ENCODE measurements at places on chromosomes 16 and 17.

- DNase-seq: no peak
Observed at GRCh38 chr16:87276091-87276701, 41.0 kb downstream of the C16orf95 start.

DNA sequence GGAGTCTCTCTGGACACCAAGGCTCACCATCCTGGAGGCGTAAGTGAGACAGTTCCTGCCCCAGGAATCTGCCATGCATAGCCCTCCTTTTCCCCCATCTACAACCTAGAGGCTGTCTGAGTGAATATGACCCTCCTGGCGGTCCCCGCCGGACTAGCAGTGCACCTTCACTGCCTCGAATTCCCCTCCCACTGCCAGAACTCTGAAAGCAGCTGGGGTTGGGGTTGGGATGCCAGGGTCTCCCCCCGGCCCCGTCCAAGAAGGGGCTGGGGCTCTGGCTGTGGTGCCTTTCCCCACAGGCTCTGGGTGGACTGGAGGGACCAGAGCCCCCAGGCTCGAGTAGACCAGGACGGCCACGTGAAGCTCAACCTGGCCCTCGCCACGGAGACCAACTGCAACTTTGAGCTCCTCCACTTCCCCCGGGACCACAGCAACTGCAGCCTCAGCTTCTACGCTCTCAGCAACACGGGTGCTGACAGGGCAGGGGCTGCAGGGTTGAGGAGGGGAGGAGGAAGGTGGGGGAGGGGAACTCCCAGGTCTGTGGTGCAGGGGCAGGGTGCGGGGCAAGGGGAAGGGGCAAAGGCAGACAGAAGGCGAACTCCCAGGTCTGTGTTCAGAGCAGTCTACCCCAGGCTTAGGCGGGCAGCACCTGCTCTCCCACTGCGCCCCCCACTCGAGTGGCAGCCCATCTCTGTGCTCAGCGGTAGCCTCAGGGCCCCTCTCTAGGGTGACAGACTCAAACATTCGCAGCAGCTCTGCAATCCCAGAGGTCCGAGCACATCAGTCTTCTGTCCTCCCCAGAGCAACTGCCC is 1.2 kb downstream of the ZACN start:
- no peak for DNase-seq

GRCh38 chr16:4315186-4316107 is at the start of gene GLIS2:
TSS of gene GLIS2 (plus strand) at chr16:4316067. CDS start at chr16:4332281, 16,214 bp downstream.
- no peak for DNase-seq

GRCh38 chr17:9334536-9335446 is 240.8 kb downstream of the STX8 start:
- DNase-seq: no peak

- peak; percentile 30 for DNase-seq
Observed at GRCh38 chr17:40309031-40309948, at the start of gene RARA. TSS of gene RARA (plus strand) at chr17:40309180. CDS start at chr17:40331219, 22,039 bp downstream.

DNA sequence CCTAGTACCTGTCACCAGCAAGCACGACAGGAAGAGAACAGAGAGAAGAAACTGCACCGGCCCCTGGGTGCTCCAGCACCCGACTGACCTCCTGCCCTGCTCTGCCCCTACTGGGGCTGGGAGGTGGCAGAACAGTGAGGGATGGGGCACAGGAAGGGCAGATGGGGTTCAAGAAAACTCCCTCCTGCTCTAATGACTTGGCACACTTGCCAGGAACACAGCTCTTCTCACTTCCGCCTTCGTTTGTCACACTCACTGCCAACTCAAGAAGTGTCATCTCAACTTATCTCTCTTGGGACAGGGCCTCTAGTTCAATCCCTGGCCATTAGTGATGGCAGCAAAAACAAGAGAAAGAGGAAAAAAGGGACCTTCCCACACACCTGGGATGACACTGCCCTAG is 42.7 kb upstream of the ICAM2 start:
- DNase-seq: no peak

DNA sequence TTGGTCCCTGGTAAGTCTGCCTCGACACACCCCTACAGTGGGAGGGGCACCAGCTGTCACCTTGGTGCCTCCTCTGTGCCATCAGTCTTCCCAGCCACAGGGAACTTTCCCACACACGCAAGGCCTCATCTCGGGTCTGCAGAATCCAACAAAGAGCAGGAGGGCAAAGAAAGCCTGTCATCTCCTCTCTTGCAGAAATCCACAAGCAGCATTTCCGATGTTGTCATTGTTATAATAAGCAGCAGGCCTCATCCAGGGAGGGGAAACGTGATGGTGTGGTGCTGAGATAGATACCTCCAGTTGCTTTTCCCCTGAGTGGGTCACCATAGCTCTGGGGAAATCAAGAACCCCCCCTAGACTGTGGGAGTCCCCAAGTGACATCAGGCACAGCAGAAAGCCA is 110.4 kb downstream of the CMIP start:
- DNase-seq: no peak

DNA sequence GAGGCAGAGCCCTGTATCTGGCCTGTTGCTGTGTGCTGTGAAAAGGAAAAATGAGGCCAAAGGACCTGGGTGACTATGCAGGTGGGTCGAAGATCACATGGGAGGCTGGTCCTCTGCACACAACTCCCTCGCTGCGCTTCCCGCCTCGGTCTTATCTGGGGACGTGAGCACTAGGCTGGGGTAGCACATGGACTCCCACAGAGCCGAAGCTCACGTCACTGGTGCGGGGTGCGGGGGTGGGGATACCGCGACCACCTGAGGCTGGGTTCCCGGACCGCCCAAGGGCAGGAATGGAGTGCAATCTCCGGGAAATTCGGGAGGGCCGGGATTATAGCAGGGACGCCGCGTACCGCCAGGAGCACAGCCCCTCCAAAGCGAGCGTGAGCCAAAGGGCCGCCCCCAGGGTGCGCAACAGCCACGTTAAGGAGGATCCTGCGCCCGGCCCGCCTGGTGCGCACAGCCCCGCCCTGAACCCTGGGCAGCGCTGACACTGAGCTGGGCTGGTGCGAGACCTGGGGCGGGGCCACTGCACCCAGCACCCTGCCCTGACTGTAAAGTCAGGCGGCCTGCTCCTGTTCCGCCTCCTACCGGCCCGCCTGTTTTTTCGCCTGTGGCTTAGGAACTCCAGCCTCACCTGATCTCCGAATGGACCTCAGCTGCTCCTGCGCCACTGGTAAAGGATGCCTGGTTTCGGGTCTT is 4.8 kb downstream of the MT1A start:
- DNase-seq: peak; percentile 67

- DNase-seq: no peak
Observed at GRCh38 chr17:55897301-55897700, 146.4 kb downstream of the PCTP start.

DNA sequence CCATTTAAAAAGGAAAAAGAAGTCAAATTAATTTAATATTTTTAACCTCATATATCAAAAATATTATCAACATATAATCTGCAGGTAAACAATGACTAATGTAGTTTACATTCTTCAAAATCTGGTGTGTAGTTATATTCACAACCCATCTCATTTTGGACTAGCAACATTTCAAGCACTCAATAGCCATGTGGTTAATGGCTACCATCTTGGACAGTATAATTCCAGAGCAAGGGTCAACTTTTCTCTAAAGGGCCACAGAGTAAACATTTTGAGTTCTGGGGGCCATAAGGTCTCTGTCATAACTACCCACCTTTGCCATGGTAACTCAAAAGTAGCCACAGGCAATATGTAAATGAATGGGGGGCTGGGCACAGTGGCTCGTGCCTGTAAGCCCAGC is 153.9 kb downstream of the PARN start:
- DNase-seq: no peak

GRCh38 chr17:80284631-80285030 is 24.0 kb downstream of the RNF213 start:
- no peak for DNase-seq

GRCh38 chr17:62757500-62757951 is 50.6 kb downstream of the MARCHF10 start:
- no peak for DNase-seq

GRCh38 chr16:2913603-2914002 is 1.9 kb downstream of the FLYWCH1 start:
- DNase-seq: no peak

DNA sequence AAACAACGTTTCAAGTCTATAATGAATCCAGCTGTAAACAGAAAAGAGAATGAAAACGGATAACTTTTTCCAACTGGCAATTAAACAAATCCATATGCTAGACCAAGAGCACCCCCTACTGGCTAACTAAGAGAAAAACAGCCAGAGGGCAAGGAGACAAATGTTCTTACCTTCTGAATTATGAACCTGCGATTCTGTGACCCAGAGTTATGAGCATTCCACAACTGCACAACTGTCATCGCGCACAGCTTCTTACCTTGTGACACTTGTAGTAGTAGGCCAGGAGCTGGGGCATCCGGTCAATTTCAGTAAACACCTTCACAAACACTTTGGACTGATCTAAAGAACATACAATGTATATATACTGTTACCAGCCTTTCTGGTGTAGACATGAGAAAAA is 18.6 kb downstream of the COG7 start:
- peak; percentile 43 for DNase-seq

GRCh38 chr17:80060644-80061043 is 24.2 kb downstream of the CCDC40 start:
- DNase-seq: no peak
